ENCODE measurements at places on chromosomes 5 and 9.

DNA sequence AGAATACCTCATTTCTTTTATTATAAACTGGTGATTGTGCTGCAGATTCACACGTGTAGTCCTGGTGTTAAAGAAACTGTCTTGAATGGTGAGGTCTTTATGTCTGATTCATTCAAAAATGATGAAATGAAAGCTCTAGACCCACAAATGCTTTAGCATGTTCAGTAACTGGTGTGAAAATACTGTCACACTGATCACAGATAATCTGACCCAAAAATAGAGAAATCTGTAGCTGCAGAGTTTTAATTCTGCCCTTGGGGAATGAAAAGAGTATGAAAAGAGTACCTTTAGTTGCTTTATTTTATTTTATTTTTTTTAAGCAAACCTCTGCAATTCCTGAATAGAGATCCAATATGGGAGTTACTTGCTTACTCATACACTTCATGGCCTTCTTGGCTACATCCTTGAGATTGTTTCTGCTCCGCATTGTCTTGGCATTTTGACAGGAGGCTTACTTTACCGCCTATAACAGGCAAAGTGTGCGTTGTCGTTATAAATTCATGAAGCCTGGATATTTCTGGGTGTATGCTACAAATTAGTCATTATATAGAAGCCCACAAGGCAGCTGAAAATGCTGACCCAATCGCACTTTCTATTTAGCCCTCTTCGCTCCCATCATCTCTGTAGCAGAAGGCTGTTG lies 2.7 kb downstream of the RGMB start:
- DNase-seq, result no peak

DNA sequence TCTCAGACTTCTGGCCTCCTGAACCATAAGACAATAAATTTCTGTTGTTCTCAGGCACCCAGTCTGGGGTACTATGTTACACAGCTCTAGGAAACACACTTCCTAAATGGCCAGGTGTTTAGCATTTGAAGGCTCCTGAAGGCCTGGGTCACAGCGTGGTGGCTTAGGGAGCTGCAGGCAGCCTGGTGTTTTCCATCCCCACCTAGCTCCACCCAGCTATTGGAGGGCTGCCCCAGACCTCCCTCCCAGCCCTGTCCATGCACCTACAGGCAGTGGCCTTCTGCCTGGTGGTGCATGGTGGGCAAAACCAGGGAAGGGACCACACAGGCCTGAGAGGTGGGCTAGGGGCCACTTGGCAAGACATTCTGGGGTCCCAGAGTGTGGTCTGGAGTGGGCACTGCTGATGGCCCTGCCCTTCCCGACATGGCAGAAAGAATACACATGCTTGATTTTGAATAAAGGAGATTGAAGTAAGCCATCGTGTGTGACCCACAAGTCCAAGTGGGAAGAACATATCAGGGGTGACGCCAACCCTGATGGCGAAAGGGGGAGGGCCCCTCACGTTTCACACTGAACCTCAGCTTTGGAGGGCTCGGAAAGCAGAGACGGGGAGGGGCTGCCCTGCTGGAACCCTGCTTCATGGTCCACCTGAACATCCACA lies 1.3 kb upstream of the SUSD3 start:
- peak; percentile 82 for DNase-seq

- no peak for DNase-seq
These were observed 115.9 kb upstream of the GAS1 start for GRCh38 chr9:87063246-87063645.

DNA sequence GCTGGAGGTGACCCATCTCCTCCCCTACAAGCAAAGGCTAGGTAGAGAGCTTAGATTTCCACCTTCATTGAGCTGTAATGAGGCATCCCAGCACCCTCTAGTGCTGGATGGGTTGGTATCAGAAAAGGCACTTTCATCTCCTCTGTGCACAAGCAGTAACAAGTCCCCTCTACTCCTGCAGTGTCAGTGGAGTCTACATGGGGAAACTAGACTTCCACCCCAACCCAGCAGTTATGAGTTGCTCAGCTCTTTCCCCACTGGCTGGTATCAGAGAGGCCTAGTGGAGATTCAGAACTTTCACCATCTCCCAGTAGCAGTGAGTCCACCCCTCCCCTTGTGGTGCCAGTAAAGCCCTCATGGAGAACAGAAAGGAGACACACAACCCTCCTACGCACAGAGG lies 17.9 kb downstream of the FCN1 start:
- DNase-seq, result no peak

DNA sequence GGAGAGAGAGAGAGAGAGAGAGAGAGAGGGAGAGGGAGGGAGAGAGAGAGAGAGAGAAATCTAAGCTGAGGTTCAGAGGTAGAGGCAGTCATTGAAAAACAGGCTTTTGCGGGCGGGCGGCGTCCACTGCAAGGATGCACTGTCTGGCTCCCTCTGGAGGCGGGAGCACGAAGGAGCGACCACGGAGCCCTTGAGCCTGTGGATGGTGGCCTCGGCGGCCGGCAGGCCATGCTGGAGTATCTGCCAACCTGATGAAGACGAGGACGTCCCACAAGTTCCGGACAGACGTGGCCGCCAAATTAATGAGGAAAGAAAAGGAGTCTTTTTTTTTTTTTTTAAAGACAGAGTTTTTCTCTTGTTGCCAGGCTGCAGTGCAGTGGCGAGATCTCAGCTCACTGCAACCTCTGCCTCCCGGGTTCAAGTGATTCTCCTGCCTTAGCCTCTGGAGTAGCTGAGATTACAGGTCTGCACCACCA lies 2.2 kb upstream of the CCDC125 start:
- peak; percentile 82 for DNase-seq

GRCh38 chr5:74576941-74577456 lies 63.5 kb downstream of the ENC1 start:
- DNase-seq, result no peak

DNA sequence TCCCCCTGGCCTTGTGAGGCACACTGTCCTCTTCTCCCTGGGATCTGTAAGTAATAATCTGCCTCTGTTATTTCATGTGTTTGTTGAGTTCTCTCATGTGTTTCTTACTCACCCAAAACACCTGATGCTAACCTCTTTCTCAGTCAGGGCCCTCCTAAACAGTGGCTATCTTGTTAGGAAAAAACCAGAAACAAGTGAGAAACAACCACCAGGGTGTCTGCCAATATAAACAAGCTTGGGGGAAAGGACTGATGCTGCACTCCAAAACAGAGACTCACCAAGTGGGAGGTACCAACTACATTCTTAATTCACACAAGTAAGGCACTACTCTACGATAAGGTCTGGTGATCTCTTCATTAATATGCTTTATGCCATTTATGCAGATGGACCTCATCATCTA lies 564.4 kb downstream of the SEMA5A start:
- no peak for DNase-seq

DNA sequence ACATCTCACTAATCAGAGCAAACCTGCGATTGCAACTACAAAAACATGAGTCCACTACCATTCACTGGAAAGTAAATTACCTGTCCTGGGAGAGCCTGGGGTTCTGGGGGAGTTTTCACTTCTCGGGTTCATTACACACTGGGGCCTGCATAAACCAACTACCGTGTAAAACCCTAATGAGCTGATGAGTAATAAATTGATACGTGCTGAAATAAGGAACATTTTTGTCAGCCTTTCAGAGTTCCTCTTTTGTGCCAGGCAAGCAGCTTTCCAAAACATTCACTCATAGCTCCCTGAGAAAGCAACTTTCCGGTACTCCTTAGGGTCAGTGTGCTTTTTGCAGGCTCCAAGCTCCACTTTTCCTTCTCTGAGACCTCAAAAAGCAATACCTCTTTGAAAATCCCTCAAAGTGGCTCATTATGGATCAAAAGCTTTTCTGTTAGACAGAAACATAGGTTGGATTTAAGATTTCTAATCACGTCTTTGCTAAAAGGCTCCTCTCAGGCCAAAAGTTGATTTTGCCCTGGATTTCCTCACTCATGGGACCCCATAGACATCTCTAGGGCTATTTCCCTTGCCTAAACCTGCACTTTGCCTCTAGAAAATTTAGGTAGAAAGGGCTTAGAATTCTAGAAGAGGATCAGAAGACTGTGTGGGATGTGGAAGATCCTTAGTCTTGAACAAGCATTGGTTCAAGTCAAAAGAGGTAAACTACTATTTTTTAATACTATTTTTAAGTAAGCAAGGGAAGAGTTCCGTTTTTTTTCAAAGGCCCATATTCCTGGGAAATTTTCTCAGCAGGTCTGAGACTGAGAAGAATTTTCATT lies 74.8 kb downstream of the ST8SIA4 start:
- no peak for DNase-seq

DNA sequence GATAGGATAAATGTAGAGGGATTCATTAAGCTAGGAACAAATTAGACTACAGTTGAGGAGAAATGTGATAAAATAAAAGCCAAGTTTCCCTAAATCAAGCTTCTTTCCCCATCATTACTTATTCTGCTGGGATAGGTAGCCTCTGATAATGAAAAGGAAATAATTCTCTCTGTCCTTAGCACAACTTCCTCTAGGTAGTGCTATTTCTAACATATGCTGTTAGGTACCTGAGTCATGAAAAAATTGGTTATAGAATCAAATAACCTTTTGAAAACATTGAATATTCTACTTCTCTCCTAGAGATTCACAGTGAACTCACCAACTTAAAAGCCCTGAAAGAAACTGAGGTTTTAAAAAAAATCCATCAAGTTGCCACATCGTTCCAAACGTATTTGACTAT lies 1793.1 kb downstream of the EFNA5 start:
- DNase-seq, result peak; percentile 2

DNA sequence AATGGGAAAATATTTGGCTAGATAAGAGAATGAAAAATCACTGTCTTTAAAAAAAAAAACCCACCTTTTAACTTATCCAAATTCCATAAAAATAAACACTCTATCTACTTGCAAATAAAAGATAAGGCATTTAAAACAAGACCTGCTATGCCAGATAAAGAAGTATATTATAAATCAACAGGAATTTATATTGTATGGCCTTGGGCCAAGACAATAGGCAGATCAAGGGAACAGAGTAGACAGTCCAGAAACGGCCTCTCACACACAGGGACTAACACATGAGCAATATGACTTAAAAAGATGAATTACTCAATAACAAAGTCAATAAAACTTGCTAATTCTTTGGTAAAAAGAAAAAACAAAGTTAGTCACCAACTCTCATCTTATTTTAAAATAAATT lies 34.7 kb upstream of the ICE1 start:
- DNase-seq, result no peak

GRCh38 chr5:179830818-179831468 lies 10.2 kb downstream of the SQSTM1 start:
- DNase-seq, result no peak

DNA sequence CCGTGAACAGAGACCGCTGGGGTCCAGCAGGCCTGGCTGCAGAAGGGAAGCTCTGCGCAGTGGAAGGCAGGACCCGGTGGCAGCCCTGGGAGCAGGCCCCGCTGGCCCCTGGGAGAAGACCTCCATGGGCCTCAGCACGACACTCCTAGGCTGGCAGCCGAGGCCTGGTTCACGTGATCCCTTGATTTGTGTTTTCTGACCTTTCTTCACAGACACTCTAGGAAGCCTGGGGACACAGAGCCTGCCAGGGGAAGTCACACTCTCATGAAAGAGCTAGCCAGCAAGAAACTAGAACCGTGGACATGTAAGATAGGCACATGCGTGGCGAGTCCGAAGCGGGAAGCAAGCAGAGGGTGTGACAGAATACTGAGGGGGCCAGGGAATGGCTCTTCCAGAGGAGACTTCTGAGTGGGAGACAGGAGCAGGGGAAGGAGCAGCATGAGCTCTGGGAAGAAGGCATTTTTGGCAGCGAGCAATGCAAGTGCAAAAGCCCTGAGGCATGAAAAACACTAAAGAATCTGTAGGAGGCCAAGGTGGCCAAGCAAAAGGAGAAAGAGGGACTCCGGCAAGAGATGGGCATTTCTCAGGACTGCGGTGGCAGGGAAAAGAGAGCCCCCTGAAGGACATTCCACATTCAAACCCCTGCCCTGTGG lies 26.6 kb upstream of the IL17B start:
- DNase-seq, result no peak

- DNase-seq, result no peak
These were observed 17.0 kb downstream of the ZBTB34 start for GRCh38 chr9:126877418-126877817.

Data from H7 (cell line).